Activated CD4-positive, alpha-beta T cell treated with anti-CD3 and anti-CD28 coated beads, Interleukin-2, amount 10 ng/mL, durations not matched to agents 24 days and 14 days (primary cell): ENCODE measurements at places on chromosomes 3 and 15. TPM values are rescaled to one million over a fixed set of nuclear protein-coding genes. Genes with fewer than 3 reads are reported as not detected.

Gene NOX5
- not detected in 2 replicates for total RNA-seq

Gene APBA2
- 1.8 and 1.9 TPM in 2 replicates for total RNA-seq

Gene LRRN1
- 0.05 TPM in 1 of 2 replicates, not detected in the other for total RNA-seq

Gene CRBN
- total RNA-seq: 37.0 and 40.0 TPM in 2 replicates
